NCI-H1105 treated with DMSO at 0.1 percent for 48 hours (cell line): ENCODE measurements at places on chromosomes 2 and 18.

GRCh38 chr2:239538357-239539052 is 137.7 kb upstream of the HDAC4 start:
- DNase-seq: no peak

DNA sequence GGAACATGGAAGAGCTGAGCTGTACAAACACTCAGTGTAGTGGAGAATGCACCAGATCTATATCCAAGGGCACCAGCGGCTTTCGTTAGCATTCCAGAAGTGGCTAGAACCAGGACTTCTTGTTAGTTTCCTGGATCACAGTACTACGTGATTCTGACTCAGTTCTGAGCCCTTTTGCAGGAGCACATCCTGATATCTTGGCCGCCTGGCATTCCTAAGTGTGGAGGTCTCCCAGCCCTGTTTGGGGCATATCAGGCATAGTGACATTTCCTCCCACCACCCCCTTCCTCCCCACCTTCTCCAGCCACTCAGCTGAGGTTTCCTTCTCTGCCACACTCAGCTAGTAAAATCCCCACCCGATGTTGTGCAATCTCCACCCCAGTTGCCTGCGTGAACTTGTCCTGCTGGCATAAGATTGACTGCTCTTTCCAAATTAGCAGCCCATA is 63.4 kb downstream of the BMP10 start:
- DNase-seq: no peak

GRCh38 chr2:236527159-236527630 is 42.4 kb upstream of the ACKR3 start:
- DNase-seq: no peak

DNA sequence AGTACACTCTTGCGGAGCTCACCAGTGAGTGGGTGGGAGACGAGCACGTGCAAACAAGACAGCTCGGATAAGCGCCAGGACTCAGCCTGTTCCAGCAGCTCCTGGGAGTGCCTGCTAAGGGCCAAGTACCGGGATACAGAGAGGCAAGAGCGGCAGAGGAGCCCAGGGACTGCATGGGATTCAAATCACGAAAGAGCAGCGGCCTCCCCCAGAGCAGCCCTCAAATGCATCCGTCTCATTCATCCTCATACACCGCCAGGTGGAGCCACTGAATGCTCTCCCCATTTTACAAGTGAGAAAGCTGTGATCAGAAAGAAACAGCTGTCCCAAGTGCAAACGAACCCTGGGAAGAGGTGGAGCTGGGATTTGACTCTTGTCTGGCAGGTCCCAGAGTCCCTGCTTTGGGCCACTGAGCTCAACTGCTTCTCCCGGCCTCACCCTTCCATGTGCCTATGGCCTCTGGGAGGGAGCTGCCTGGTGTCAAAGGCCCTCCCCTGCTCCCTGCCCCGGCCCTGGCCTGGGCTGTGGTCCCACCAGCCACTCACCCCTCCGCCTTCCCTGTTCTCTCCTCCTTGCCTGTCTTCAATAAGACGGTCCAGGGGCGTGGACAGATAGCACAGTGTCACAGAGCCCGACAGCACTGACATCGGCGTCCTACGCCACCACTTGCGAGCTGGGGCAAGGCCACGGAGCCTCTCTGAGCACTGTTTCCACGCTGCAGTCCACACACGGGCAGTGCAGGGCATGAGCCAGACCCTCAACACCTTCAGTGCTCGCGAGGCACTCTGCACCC is 72.8 kb upstream of the TAF1B start:
- no peak for DNase-seq

- peak; percentile 44 for DNase-seq
These were observed 65.9 kb upstream of the SH3RF3 start for GRCh38 chr2:109062859-109063700.

- DNase-seq: no peak
These were observed 21.3 kb downstream of the APCDD1 start for GRCh38 chr18:10475654-10476291.

- peak; percentile 30 for DNase-seq
These were observed 195.1 kb downstream of the KCNE4 start for GRCh38 chr2:223247136-223247535.

DNA sequence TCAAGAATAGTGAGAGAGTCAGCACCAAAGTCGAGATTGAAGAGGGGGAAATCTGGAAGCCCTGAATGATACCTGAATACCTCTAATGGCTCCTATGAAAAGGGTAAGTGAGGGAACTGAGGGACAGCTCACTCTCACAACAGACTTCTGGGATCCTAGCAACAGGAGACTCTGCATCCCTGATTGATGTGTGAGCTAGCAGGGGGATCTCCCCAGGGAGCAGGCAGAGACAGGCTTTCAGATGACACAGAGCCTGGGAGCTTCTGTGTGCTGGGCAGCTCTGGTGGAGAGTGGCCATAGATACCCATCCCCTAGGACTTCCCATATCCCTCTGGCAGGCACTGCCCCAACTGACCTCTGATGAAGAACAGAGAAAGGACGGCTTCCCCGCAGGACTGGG is 206.2 kb downstream of the EXOC6B start:
- no peak for DNase-seq
